Myocyte (in vitro differentiated cells): ENCODE measurements at places on chromosomes 5 and 9. TPM values are rescaled to one million over a fixed set of nuclear protein-coding genes. Genes with fewer than 3 reads are reported as not detected.

DNA sequence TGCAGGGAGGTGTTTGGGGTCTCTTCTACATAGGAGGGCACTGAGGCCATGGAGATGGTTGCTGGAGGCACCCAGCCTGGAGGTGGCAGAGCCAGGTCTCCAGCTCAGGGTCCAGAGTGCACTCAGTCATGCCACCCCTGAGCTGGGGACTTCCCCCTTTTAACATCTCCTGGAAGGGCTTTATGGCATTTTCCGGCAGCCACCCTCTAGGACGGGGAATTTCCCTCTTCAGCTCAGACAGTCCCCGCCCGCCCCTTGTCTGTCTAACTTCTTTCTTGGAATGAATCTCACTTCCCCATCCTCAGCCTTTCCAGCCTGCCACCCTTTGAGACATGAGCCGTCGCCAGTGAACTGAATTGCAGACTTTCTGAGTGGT lies 49.9 kb downstream of the COL15A1 start:
- DNase-seq, result no peak

DNA sequence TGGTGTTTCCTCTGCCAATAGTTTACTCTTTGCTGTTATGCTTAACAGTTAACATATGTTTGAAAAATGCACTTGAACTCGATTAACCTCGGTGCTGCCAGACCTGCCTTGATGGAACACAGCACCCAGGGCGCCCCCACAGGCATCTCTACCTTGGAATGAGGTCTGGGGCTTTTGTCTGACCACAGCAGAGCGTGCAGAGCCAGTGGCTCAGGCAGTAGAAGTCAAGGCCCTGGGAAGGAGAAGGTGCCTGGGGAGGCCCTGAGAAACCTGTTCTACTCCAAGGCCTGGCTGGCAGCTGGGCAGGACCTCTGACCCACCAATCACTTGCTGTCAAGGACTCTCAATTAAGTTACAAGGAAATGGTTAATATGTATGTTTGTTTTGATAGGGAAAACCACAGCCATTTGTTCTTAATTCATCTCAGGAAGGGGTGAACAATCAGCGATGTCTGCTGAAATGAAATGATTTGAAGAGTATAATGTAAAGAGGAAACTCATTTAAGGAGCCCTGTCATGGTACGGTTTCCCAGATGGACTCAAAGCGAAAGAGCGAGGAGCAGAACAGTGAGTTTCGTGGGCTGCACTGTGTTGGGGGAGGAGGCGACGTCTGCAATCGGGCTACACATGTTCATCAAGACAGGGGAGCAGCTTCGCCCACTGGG lies 21.9 kb downstream of the MACROH2A1 start:
- DNase-seq, result no peak

DNA sequence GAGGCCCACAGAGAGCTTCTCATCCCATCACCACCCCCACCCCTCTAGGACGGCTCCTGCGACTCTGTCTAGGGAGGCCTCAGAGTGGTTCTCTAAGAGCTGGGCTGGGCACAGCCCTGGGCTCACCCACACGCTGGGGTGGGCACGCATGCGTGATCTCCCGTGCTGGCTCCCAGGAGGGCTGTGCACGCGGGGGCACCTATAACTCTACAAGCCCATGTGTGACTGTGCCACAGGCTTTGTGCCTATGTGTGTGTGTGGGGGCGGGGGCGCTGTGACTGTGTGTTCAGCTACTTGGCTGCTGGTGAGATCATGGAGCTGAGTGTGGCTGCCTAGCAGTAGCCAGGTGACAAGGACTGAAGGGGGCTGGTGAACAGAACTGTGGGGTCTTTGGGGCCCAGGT lies 32.2 kb downstream of the NDUFA8 start:
- no peak for DNase-seq

- DNase-seq, result peak; percentile 73
Observed at GRCh38 chr5:41270423-41271251, 57.3 kb upstream of the C6 start.

GRCh38 chr9:17888066-17888465 lies 309.2 kb downstream of the SH3GL2 start:
- no peak for DNase-seq

DNA sequence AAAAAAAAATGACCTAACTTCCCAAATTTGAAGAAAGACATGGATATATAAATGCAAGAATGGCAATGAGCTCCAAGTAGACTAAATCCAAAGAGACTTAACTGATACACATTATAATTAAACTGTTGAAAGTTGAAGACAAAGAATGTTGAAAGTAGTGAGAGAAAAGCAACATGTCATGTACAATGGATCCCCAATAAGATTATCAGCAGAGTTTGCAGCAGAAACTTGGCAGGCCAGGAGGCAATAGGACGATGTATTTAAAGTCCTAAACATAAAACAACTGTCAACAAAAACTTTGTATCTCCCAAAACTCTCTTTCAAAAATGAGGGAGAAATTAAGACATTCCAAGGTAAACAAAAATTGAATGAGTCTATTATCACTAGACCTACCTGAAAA lies 8.6 kb upstream of the DIRAS2 start:
- no peak for DNase-seq

DNA sequence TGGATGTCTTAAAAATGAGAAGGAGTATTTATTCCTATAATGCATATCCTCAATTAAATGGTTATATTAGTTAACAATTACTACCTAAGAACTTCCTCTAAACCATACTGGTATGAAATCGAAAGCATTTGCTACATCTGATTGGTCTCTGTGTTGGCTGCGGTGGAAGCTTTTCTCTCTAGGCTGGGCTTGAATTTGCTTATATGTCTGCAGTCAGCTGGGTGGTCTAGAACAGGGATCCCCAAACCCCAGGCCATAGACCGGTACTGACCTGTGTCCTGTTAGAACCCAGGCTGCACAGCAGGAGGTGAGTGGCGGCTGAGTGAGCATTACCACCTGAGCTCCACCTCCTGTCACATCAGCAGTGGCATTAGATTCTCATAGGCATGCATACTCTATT lies 112.3 kb downstream of the TLE4 start:
- no peak for DNase-seq

- DNase-seq, result no peak
Observed at GRCh38 chr5:127101533-127101932, 28.2 kb upstream of the C5orf63 start.

DNA sequence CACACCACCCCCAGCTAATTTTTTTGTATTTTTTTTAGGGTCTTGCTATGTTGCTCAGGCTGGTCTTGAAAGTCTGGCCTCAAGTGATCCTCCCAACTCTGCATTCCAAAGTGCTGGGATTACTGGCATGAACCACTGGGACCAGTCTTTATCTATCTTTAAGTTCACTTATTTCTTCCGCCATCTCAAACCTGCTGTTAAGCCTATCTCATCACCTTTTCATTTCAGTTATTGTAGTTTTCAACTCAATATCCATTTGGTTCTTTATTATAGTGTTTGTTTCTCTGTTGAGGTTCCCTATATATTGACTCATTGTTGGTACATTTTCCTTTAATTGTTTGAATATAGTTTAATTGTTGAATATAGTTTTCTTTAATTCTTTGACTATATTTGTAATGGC lies 48.1 kb downstream of the GALNT12 start:
- DNase-seq, result no peak

The FAM153A gene
- total RNA-seq, result 0.19 and 0.57 TPM in 2 replicates

The PRSS3 gene
- total RNA-seq, result not detected in 2 replicates

The SCGB3A1 gene
- not detected in 2 replicates for total RNA-seq

The IDNK gene
- 3.2 and 3.4 TPM in 2 replicates for total RNA-seq

The CNTFR gene
- 0.05 TPM in 1 of 2 replicates, not detected in the other for total RNA-seq
